ENCODE measurements at places on chromosomes 1 and 21.

DNA sequence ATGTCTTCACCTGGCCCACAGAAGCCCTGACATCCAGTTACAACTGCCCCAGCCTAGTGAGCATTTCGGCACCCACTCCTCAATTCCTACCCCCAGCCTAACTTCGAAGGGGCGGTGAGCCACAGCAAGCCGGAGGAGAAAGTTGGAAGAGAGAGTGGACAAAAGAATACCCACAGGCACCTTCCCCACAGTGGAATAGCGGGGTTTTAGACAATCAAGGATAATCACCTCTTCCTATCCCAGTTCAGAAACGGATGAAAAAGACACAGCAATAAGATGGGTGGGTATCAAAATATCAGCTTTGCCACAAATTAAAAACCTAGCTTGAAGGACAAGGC lies 1.3 kb upstream of the LSS start:
- H3K27me3 ChIP-seq, result no peaks in the 10 kb centered on the region
- peaks cover 50% of the 10 kb centered on the region for H3K4me1 ChIP-seq
- DNase-seq, result no peak
- peak overlapping the region; percentile 80 for H3K27ac ChIP-seq
- H3K36me3 ChIP-seq, result peaks cover 44% of the 10 kb centered on the region
- H3K4me3 ChIP-seq, result peak overlapping the region; percentile 90

GRCh38 chr1:41659159-41659495 lies 174.6 kb upstream of the EDN2 start:
- H3K27me3 ChIP-seq, result no peaks in the 10 kb centered on the region
- no peak for DNase-seq
- peaks cover 89% of the 10 kb centered on the region for H3K4me1 ChIP-seq
- H3K36me3 ChIP-seq, result peaks cover 47% of the 10 kb centered on the region
- no peak overlapping the region for H3K4me3 ChIP-seq
- H3K27ac ChIP-seq, result peak overlapping the region; percentile 90

- H3K27ac ChIP-seq, result no peak overlapping the region
- no peak overlapping the region for H3K4me3 ChIP-seq
- no peak for DNase-seq
- no peaks in the 10 kb centered on the region for H3K36me3 ChIP-seq
- H3K4me1 ChIP-seq, result no peaks in the 10 kb centered on the region
- H3K27me3 ChIP-seq, result no peaks in the 10 kb centered on the region
These were observed 299.6 kb upstream of the NCAM2 start for GRCh38 chr21:20698585-20698984.

DNA sequence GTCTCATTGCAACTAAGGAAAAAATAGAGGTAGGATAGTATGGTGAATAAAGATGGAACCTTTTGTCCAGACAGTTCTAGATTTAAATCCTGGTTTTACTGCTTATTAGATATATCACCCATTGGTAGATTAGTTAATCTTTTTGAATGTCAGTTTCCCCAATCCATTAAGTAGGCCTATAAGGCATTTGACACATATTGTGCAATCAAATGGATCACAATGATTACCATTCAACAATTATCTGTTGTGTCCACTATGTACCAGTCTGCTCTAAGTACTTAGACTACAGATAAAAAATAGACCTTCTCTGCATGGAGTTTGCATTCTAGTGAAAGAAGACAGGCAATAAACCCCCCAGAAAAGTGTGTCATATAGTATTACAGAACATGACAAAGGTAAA lies 6.0 kb upstream of the PALMD start:
- no peaks in the 10 kb centered on the region for H3K4me1 ChIP-seq
- DNase-seq, result no peak
- H3K4me3 ChIP-seq, result no peak overlapping the region
- H3K36me3 ChIP-seq, result no peaks in the 10 kb centered on the region
- no peak overlapping the region for H3K27ac ChIP-seq

GRCh38 chr21:38751379-38752050 lies 54.2 kb upstream of the ETS2 start:
- H3K27me3 ChIP-seq, result no peaks in the 10 kb centered on the region
- no peak overlapping the region for H3K27ac ChIP-seq
- no peaks in the 10 kb centered on the region for H3K4me1 ChIP-seq
- DNase-seq, result no peak
- no peak overlapping the region for H3K4me3 ChIP-seq
- no peaks in the 10 kb centered on the region for H3K36me3 ChIP-seq

DNA sequence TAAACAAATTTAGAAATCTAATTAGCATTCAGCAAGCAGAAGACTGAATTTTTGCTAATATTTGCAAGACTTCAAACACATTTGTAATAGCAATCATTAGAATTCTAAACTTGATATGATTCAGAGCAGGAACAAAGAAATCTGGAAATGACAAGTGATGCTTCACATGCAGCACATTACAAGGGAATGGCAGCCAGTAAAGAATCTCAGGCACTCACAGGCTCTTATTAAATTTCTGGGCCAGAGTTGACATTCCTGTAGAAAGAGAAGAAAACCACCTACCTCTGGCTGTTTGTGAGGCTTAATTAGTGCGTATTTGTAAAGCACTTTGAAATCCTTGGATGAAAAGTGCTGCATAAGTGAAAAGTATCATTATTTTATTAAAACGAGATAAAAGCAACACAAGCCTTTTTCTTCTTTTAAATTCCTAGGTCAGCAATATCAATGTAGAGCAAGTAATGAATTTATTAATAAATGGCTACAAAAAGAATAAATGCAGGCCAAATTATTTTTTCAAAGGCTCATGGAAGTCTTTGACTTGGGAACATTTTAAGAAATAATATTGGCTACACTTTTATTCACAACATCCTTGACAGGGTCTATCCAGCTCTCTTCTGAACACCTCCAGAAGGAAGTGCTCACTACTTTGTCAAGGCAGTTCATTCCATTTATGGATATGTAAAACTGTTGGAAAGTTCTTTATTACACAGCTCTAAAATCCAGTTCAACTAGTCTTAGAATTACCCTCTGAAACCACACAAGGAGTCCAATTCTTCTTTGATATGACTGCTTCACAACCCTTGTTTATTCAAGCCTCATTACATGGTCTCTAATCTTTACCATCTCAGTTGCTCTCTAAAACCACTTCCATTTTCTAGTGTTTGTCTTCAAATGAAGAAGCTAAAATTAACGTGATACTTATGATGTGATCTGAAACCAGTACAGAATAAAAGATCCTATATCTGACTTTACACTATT lies 32.1 kb upstream of the SCYL3 start:
- H3K4me3 ChIP-seq, result no peak overlapping the region
- no peak overlapping the region for H3K27ac ChIP-seq
- H3K4me1 ChIP-seq, result peaks cover 5% of the 10 kb centered on the region
- no peaks in the 10 kb centered on the region for H3K27me3 ChIP-seq

GRCh38 chr1:21325731-21326387 lies 35.6 kb upstream of the ECE1 start:
- no peaks in the 10 kb centered on the region for H3K27me3 ChIP-seq
- H3K27ac ChIP-seq, result no peak overlapping the region
- DNase-seq, result no peak
- H3K4me1 ChIP-seq, result no peaks in the 10 kb centered on the region
- H3K36me3 ChIP-seq, result 0 out of 2 replicates have a peak, but pooled peaks cover 6% of the 10 kb centered on the region

DNA sequence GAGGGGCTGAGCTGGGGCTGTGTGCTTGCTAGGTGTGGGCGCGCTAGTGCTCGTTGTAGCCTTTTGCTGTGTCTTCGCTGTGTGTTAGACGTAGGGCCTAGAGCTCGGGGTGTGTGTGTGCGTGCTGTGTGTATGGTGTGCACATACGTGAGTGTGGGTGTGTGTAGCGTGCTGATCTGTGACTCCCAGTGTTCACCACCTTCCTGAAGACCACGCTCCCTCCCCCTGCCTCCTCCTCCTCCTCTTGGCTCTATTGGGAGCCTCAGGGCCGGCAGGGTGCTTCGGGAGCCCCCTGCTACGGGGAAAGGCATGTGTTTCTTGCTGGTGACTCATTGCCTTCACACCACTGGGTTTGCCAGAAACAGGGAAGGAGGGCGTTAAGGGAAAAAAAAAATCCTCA lies 9.4 kb upstream of the KCNC4 start:
- no peaks in the 10 kb centered on the region for H3K27me3 ChIP-seq
- DNase-seq, result no peak
- peaks cover 10% of the 10 kb centered on the region for H3K4me1 ChIP-seq
- no peak overlapping the region for H3K4me3 ChIP-seq

GRCh38 chr1:218462587-218462986 lies 117.5 kb downstream of the TGFB2 start:
- no peak overlapping the region for H3K4me3 ChIP-seq
- H3K36me3 ChIP-seq, result no peaks in the 10 kb centered on the region
- H3K4me1 ChIP-seq, result no peaks in the 10 kb centered on the region

DNA sequence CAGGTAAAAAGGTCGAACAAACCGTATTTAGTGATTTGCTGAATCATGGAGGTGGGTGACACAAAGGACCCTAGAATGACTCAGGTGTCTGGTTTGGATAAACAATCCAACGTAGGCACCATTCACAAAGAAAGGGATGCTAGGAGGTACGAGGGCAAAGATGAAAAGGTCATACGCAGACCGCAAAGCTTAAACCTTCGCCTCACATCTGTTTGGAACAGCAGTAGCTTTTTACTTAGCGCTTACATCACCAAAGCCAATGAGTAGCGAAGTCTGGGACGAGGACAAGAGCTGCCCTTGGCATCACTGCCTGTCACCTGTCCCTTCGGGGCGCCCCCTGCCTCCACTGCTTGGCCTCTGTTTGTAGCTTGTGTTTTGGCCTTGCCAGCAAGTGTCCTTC lies 350.2 kb downstream of the SMYD3 start:
- DNase-seq, result no peak
- H3K27ac ChIP-seq, result no peak overlapping the region
- no peaks in the 10 kb centered on the region for H3K36me3 ChIP-seq
- H3K4me3 ChIP-seq, result no peak overlapping the region
- H3K4me1 ChIP-seq, result no peaks in the 10 kb centered on the region

- peaks cover 6% of the 10 kb centered on the region for H3K36me3 ChIP-seq
- H3K27me3 ChIP-seq, result no peaks in the 10 kb centered on the region
- H3K4me1 ChIP-seq, result no peaks in the 10 kb centered on the region
- H3K27ac ChIP-seq, result no peak overlapping the region
- no peak overlapping the region for H3K4me3 ChIP-seq
- no peak for DNase-seq
These were observed 12.9 kb downstream of the DESI2 start for GRCh38 chr1:244665771-244666217.

DNA sequence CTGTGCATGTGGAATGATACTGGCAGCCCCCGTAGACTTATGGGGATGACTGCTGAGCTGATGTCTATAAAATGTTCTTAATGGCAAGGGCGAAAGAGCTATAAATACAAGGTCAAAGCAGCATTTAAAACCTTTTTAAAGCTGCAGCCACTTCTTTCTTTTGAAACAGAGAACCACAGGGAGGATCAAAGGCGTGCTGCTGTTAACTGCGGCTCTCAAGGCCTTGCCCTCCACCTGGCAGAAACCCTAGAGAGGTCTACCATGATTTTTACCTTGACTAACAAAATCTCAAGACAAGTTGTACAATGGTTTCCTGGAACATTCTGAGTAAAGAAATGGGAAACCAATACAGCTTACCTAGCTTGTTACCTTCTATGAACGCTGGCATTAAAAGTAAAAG lies 89.7 kb downstream of the SLC45A1 start:
- no peaks in the 10 kb centered on the region for H3K36me3 ChIP-seq
- H3K4me1 ChIP-seq, result no peaks in the 10 kb centered on the region
- no peak overlapping the region for H3K4me3 ChIP-seq
- no peak overlapping the region for H3K27ac ChIP-seq
- H3K27me3 ChIP-seq, result no peaks in the 10 kb centered on the region
- DNase-seq, result no peak

DNA sequence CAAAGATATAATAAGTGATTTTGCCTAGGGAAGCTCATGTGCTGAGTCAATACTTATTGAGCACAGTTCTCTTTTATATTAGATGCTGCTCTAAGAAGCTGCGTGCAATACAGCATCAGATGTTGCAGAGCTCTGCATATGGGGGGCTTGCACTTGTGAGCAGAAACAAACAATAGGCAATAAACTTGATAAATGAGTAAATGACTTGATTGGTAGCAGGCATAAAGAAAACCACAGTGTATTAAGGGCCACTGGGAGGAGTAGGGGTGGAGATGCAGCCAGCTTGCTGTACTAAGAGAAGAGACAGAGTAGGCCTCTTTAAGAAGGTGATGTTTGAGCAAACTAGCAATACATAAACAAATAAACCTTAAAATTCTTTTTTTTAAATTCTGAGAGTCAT lies 598.5 kb upstream of the ADAMTS5 start:
- DNase-seq, result no peak
- H3K27ac ChIP-seq, result no peak overlapping the region
- H3K4me3 ChIP-seq, result no peak overlapping the region
- H3K27me3 ChIP-seq, result no peaks in the 10 kb centered on the region
- no peaks in the 10 kb centered on the region for H3K36me3 ChIP-seq
- no peaks in the 10 kb centered on the region for H3K4me1 ChIP-seq

DNA sequence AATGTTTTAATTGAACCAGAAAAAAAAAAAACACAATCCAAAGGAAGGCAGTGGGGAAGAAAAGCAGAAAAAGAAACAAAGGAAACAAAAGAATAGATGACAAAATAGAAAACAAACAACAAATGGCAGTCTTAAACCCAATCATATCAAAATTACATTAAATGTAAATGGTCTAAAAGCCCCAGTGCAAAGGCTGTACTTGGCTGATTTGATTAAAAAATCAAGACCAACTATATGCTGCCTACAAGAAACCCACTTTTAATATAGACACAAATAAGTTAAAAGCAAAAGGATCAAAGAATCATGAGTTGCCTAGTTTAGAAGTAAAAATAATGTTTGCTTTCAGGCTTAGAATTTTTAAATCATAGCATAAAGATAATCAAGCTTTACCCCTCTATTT lies 19.8 kb upstream of the C1orf115 start:
- DNase-seq, result no peak
- H3K4me3 ChIP-seq, result no peak overlapping the region
- no peak overlapping the region for H3K27ac ChIP-seq
- H3K27me3 ChIP-seq, result no peaks in the 10 kb centered on the region

DNA sequence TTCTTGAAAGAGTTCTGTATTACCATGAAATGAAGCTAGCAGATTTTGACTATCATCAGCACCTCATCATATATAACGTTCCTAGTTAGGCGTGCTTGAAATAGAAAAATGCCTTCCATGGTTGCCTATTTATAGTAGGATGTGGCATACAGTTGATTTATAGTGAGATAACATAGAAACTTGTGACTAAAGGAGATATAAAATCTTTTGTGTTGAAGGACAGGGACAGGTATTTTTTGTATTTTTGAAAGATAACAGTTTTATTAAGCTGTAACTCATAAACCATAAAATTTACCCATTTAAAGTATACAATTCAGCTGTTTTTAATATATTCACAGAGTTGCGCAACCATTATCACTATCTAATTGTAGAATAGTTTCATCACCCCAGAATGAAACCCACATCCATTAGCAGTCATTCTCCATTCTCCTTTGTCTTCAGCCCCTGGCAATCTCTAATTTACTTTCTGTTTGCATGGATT lies 19.3 kb downstream of the SPEN start:
- 0 out of 2 replicates have a peak, but pooled peaks cover under 1% of the 10 kb centered on the region for H3K36me3 ChIP-seq
- H3K27ac ChIP-seq, result no peak overlapping the region
- H3K4me1 ChIP-seq, result no peaks in the 10 kb centered on the region
- DNase-seq, result no peak
- H3K4me3 ChIP-seq, result no peak overlapping the region
- no peaks in the 10 kb centered on the region for H3K27me3 ChIP-seq

DNA sequence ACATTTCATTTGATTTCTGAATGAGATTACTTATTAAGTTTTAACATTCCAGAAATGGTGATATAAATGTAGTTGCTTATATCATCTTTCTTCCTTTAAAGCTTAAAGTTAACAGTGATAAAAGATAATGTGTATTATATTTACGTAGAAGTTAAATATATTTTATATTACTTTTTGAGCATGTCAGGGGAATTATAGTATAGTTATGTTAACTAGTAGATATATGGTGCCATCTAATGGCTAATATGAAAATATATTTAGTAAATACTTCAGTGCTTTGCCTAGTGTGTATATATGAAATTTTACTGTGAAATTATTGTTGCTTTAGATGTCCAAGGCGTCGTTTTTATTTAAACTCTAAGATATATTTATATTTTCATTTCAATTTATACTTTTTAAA lies 51.5 kb downstream of the SYT14 start:
- DNase-seq, result no peak
- H3K27ac ChIP-seq, result no peak overlapping the region
- no peaks in the 10 kb centered on the region for H3K27me3 ChIP-seq
- no peaks in the 10 kb centered on the region for H3K4me1 ChIP-seq

Measured in DND-41 (cell line).